G401 (cell line): ENCODE measurements at places on chromosomes 3 and 15. TPM values are rescaled to one million over a fixed set of nuclear protein-coding genes. Genes with fewer than 3 reads are reported as not detected.

Gene CD200R1
- total RNA-seq = not detected in 2 replicates

Gene RNU5B-1
- not detected in 2 replicates for total RNA-seq

Gene POLQ
- total RNA-seq = 2.3 and 11.6 TPM in 2 replicates

Gene CCRL2
- 0.98 and 3.2 TPM in 2 replicates for total RNA-seq
